Thyroid gland (tissue), 4 donors: ENCODE measurements at places on chromosomes 5 and 9.

DNA sequence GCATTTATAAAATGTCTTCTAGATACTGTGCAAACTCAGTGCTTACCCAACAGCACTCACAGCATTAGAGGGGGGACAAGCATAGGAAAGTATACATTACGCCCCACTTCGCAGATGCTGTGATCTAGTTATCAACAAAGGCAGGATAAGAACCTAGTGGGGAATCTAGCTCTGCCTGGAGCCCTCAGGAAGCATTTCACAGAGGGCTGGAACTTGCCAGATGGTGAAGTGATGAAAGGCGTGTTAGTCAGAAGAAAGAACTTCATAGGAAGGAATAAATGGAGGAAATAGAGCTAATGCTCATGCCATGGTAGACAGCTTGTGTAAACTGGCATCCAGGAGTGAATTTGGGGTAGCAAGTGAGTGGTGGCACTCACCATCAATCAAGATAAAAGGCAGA lies 25.8 kb downstream of the DIRAS2 start:
- H3K27ac ChIP-seq = no peak overlapping the region
- H3K4me3 ChIP-seq = no peak overlapping the region
- DNase-seq = no peak
- no peaks in the 10 kb centered on the region for H3K27me3 ChIP-seq

DNA sequence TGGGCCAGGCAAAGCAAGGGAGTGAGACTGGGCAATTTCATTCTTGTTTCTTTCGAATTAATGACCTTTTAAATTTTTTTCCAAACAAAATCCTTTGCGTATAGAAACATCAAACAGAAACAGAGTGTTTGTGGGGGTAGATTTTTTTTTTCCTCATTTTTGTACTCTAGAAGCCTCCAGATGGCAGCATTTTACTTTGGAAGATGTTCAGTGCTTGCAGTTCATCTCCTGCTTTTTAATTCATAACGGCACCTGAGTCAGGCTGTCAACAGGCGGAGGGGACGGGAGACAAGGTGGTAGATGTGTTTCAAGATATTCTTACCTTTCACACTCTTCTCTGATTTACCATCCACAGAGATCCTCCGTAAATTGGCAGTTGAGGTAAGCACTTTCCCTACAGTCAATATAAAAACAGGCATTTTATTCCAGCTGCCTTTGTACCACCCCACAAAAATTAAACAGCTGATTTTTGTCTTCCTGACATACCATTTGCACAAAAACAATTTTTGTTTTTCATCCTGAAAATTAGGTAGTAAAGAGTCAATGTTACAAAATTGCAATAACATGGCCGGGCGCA lies 99.5 kb upstream of the FBXL17 start:
- peak; percentile 1 for DNase-seq
- no peaks in the 10 kb centered on the region for H3K4me1 ChIP-seq
- H3K27me3 ChIP-seq = no peaks in the 10 kb centered on the region
- H3K4me3 ChIP-seq = no peak overlapping the region

DNA sequence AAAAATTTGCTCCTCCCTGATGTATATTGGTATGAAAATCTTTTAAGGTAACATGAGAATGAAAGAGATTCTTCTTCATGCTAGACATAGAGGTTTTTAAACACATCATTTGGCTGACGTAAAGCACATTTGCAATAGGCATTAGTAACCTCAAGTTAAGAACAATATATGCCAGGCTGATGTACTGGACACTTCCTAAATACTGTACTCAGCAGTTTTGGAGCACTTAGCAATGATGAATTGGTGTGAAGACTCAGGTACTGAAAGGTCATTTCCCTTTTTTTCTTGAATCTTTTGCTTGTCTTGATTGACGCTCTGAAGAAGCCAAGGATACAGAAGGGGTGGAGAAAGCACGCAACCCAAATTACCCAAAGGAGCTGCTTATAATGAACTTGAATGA lies 322.5 kb downstream of the PDE4D start:
- H3K27ac ChIP-seq = no peak overlapping the region
- H3K27me3 ChIP-seq = no peaks in the 10 kb centered on the region
- no peaks in the 10 kb centered on the region for H3K4me1 ChIP-seq
- no peak for DNase-seq

GRCh38 chr5:56269216-56269927 lies 36.2 kb upstream of the ANKRD55 start:
- no peaks in the 10 kb centered on the region for H3K36me3 ChIP-seq
- H3K4me1 ChIP-seq = peaks cover 7% of the 10 kb centered on the region
- peak overlapping the region; percentile 29 for H3K27ac ChIP-seq

DNA sequence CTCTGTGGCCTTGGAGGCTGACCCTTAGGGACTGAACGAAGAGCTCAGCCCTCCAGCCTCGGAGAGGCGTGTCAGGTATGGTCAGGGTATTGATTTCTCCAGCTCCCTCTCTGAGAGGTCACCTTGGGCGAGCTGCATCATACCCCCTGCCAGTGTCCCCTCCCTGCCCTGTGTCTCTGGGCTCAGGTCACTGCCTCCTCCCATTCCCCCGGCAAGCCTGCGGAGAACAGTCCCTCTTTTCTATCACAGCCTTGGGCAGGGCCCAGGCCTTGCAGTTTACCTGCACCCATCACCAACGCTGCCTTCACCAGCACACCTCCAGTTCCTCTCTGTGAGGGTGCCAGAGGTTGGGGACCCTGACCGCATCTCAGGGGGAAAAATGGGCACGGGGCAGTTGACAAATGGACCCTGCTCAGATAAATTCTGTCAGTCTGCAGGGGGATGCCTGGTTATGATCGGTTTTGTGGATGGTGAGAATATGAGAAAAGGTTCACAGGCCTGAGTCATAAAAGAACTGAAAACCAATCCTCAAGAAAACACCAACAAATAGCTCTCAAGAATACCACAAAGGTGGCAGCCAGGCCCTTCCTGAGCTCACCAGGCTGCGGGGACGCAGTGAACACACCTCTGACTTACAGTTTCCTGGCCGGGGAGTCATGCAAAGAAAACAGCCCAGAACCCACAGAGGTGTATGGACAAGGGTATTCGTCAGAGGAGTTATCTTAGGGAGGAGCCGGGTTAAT lies 24.7 kb upstream of the RXRA start:
- no peak overlapping the region for H3K27ac ChIP-seq
- no peak for DNase-seq
- H3K27me3 ChIP-seq = no peaks in the 10 kb centered on the region
- H3K36me3 ChIP-seq = no peaks in the 10 kb centered on the region
- H3K4me1 ChIP-seq = peaks cover 16% of the 10 kb centered on the region

GRCh38 chr9:4997196-4997595 lies 12.1 kb downstream of the JAK2 start:
- no peaks in the 10 kb centered on the region for H3K27me3 ChIP-seq
- no peak for DNase-seq
- no peaks in the 10 kb centered on the region for H3K36me3 ChIP-seq
